CD8-positive, alpha-beta memory T cell (primary cell): ENCODE measurements at places on chromosomes 1 and 21.

DNA sequence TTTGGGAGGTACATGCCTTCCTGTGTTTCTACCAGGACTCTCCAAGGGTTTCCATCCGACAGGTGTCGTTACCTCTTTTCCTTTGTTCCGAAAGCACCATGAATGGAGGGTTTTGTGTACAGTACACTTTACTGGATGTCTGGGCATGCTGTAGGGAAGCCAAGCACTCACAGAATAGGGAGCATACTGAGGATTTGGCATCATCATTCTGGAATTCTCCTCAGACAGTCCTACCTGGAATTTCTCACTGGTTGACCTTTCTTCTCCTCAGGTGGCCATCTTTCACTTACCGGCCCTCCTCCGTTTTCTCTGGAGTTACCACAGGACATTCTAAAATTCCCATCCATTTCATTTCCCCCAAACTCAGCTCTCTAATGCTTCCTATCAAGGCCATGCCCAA, 5.9 kb upstream of the MPL start:
- DNase-seq: no peak

- DNase-seq: no peak
Observed at GRCh38 chr1:239711768-239712167, 325.4 kb downstream of the CHRM3 start.

DNA sequence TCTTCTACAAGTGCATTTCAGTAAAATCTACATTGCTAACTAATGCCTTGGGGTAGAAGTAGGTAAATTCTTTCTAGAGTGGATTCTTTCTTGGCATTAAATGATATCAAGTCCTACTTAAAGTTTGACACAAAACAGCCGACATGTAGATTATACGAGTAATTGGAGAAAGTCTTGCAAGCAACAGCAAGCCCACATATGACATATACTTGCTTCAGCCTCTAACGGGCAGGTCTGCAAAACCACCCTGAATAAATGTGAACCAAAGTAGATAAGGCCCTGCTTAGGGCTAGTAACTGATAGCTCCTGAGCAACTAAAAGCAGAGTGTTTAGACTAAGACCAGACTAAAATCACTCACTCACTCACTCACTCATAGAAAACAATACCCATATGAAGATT, 203.2 kb downstream of the LTN1 start:
- no peak for DNase-seq

- no peak for DNase-seq
Observed at GRCh38 chr1:24762133-24762676, 17.0 kb downstream of the CLIC4 start.

DNA sequence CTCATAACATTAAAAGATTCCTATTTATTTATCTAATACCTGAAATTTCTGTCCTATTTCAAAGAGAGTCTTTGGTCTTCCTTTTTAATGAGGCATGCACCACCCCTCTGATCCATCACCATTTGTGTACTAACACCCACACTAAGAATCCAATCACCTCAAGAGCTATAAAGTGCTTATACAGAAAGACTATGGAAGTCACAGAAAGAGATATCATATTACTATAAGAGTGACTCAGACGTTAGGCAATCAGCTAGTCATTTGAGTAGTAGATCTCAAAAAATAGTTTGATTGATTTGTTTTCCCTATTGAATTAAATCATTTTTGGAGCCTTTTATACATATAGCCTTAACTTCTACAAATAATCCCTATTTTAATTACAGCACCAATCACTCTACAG, 46.1 kb downstream of the NME7 start:
- no peak for DNase-seq

DNA sequence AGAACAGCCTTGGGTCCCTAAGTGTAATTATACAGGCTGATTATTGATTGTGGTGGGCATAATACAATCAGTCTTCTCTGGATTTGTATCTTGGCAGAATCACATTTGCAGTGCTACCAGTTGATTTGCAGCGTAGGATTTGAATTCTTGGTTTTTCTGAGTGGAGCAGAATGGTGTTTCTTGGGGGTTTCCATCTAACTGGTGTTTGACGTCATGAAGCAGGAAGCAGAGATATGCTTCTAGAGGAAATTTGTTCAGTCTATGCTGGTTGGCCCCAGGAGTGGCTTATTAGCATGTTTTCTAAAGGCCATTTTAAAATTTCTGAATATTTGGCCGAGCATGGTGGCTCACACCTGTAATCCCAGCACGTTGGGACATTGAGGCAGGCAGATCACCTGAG, 3.4 kb downstream of the CTTNBP2NL start:
- no peak for DNase-seq

GRCh38 chr1:230509281-230509977, 83.3 kb upstream of the PGBD5 start:
- DNase-seq: no peak

GRCh38 chr1:67890857-67891256, 57.6 kb upstream of the GNG12 start:
- DNase-seq: no peak

DNA sequence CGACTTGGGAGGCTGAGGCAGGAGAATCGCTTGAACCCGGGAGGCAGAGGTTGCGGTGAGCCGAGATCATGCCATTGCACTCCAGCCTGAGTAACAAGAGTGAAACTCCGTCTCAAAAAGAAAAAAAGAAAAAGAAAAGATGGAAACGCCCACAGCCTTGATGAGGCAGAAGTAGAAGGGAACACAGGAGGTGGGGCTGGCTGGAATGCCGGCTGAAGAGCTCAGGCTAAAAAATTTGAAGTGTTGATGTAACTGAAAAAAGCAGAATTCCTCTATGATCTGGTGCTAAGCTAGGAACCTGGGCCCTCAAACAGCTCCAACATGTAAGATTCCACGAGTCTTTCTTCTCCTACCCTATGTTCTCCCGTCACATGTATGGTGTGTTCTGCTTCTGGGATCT, 53.6 kb downstream of the SLC66A1 start:
- DNase-seq: no peak

- DNase-seq: no peak
Observed at GRCh38 chr1:20921285-20921684, 134.2 kb upstream of the HP1BP3 start.

DNA sequence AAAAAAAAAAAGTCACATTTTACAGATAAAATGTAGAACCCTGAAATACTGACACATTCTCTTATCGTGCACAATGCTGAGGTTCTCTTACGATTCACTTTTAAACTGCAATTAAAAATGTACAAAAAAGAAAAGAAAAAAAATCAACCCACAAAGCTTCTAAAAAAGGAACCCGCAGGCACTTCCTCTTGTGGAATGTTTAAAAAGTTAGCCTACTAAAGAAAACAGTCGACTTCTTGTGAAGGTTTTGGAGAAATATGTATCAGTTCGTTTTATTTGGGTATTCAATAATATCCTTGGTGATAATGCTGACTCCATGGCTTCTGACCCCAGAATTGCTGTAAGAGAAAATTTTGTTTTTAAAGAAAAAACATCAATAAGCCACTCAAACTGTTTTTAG, 10.2 kb downstream of the HNRNPU start:
- peak; percentile 43 for DNase-seq

DNA sequence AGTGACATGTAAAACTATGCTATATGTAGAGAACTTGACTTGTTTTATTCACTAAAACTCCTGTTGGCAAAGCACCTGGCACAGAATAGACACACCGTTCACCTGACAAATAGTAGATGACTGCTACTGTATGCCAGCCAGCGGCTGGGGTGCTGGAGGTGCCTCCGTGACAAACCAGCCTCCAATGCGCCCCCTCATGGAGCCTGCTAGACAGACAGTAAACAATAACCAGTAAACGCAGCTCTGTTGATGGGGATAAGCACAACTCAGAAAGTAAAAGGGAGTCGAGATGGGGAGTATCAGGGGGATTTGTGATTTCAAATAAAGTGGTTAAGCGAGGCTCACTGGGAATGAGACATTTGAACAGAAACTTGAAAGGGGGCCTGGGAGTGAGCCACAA, 107.2 kb downstream of the PRDM2 start:
- DNase-seq: no peak

- no peak for DNase-seq
Observed at GRCh38 chr1:47593598-47594285, 155.9 kb downstream of the FOXD2 start.

GRCh38 chr21:33230545-33231324, 997 bp downstream of the IFNAR2 start:
- DNase-seq: peak; percentile 45

DNA sequence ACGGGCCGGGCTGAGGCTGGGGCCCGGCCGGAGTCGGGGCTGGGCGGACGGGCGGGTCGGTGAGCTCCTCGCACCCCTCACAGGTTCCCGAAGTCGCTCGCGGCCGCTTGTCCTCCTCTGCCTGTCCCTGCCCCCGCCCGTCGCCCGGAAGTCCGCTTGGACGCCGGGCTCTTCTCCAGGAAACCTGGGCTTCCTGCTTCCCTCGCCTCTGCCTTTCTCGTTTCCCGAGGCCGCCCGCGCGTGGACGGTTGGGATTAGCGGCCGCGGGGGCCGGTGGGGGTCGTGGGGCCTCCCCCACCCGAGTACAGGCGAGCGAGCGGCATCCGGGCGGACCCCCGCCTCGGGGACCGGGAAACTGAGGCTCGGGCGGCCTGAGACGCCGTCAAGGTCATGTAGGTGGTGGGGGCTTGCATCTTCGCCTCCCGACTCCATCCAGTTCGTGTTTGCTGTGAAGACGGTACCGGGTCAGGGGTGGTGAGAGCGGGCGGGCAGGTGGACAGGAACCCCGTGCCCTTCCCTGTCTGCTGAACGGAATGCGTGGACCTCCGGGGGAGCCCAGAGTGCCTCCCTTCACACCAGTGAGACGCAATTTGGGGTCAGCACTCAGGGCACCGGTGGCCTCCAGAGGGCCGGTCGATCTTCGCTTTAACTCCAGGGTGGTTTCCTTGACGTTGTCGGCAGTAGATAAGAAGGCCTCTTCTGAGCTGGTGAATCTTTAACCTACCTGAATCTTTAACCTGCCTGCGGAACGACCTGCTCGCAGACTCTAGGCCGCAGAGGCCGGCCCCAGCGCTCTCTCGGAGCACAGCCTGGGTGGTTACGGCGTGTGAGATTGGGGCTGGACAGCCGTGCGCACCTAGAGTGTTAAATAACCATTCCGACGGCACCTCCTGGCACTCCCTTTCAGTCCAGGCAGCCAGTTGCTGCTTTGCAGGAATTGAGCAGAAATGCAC, 686 bp downstream of the ARF1 start:
- peak; percentile 42 for DNase-seq

DNA sequence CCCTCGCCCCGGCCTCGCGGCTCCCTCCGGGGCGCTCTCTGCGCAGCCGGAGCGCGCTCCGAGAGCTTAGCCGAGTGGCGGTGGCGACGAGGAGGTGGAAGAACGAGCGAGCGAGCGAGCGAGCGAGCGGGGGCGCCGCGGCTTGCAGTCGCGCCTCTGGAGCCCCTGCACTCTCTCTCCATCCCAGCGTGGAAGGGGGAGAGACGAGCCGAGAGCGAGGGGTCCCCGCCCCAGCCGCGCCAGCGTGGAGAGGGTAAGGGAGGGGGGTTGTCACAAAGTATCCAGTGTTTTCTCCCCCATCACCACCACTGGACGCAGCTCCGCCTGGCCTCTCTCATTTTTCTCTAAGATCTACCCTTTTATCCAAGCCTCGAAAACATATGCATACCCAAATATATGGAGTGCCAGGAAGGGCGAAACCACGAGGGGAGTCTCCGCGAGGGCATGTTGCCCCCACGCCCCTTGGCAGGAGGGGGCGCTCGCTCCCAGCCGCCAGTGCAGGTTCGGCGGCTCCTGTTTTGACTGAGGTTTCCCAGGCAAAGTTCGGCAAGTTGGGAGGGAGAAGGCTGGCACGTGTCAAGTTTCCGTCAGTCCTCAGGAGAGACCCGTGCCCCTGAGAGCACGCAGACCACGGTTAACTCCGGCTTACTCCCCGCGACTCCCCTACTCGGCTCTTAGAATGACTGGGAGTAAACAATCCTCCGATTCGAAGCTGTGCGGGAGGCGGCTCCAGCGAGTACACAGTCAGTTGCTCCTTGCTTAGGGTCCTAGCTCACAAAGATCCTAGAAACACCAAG, 569 bp upstream of the DAB1 start:
- no peak for DNase-seq

GRCh38 chr1:26045722-26046245, at the start of gene SLC30A2:
Gene SLC30A2, minus strand, starts transcription at chr1:26046118. Its CDS starts 222 bp downstream, at chr1:26045896.
- no peak for DNase-seq

DNA sequence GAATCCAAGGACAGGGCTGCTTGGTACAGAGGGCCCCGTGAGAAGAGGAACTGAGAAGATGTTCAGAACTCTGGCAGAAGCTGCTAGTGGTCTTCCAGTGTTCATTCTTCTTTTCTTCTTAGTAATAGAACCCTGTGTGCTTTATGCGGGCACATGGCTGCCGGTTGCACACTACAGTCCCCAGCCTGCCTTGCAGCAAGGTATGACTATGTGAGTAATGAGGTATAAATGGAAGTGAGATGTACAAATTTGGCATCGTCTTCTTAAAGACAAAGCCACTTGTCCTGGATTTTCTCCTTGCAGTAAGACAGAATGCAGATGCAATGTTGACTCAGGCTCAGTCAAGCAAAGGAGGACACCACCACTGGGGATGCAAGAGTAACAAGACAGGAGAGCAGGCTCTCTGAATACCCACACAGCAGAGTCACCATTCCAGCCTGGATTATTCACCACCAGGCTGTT, 15.0 kb upstream of the ATP1B1 start:
- DNase-seq: no peak

- no peak for DNase-seq
Observed at GRCh38 chr1:2287649-2288048, 59.5 kb downstream of the SKI start.
